ENCODE measurements at places on chromosomes 11 and 22.

DNA sequence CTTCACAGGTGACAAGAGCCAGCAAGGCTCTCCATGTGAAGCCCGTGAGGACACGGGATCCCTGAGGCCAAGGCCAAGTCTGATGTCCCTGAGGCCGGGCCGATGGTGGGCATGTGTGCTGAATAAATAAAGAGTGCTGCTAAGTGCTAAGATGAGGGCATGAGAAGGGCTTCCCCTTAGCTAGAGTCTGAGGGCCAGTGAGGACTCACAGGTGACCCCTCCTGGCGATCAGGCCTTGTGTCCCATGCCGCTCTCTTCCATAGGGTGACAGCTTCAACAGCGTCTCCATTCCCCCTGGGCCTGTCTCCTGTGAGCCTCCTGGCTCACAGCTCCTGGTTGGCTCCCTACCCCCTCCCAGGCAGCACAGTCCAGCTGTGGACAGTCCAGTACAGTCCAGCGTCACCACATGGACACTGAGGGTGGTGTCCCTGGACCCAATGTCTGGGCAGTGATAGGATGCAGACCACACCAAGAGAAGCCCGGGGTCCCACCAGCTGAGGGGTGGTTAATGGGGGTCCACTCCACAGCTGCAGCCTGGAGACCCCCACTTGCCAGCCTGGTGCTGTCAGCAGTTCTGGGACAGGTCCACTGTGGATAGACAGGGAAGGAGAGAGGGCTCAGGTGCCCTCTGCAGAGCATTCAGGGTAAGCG lies 1033.2 kb downstream of the TBC1D22A start:
- no peak for DNase-seq

DNA sequence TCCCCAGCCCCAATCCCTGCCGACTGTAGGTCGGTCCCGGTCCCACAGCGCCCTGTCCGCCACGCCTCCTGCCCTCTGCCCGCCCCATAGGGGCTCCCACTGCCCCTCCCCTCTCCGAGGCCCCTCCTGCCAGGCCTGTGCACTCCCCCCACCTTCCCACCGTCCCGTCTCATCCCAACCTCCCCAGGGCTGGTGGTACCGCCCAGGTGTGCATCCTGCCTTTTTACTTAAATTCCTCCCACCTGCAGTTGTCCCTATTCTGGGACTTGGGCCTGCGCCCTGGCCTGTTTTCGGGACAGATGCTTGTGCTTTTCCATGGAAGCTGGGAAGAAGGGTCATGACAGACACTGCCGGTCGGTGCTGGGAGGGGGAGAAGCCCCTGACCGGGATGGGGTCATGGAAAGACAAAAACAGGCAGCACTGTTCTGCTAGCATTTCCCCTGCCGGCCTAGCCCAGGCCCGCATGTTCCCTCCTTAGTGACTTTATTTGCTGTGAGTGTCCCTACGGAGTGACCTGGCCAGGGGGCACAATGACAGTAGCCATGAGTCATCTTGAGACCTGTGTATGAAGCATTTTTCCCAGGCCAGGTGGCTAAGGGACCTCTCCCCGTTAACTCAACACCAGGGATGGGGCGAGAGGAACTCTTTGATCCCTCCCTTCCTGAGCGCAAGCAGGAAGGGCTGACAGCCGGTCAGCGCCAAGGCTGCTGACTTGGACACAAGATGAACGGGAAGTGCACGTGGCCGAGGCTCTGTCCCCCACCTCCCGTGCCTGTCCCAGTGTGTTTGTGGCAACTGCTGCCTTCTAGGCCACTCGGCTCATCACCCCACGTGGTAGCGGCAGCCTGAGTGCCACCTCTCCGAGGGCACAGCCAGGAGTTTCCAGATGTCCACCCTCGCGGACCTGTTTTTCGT lies 7.1 kb downstream of the TBX1 start:
- DNase-seq: no peak

GRCh38 chr11:107619926-107620325 lies 29.0 kb downstream of the ELMOD1 start:
- no peak for DNase-seq

GRCh38 chr11:76415073-76415472 lies 29.7 kb upstream of the EMSY start:
- DNase-seq: no peak

DNA sequence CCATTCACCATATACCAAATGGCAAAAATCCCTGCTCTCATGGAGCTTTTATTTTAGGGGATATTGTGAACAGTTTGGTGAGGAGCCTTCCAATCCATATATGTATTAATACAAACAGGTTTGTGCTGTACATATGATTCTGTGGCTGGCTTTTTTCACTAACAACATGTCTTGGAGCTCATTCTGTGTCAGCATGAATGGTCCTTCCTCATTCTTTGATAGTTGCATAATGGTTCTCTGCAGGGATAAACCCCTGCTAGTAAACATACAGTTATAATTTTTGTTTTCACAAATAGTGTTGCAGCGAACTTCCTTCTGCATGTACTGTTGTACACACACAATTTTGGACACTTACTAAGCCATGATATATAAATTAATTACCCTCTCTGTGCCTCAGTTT lies 8.3 kb downstream of the PRR5L start:
- no peak for DNase-seq

DNA sequence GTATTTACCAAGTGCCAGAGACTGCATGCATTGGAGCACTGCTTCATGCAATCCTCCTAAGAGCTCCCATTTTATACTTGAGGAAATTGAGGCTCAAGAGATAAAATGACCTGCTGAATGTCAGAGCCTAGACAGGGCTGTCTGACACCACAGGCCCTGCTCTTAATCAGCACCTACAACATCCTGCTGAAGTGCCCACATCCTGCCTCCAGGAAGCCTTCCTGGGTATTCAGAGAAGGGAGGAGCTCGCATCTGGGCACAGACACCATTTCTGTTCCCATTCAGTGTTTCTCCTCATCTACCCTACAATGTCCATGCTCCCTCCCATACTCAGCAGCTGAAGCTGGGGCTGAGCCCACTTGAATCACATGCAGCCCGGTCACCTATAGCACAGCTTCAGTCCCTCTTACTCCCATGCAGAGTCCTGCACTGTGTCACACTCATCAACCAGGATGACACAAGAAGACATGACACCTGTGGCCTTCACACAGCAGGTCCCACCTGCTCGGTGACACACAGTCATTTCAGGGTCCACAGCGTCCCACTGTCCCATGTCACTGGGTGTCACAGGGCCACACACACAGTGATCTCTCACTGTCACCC lies 53.1 kb downstream of the PDE2A start:
- DNase-seq: no peak

GRCh38 chr22:41417622-41418390 lies 28.8 kb downstream of the TOB2 start:
- DNase-seq: no peak

GRCh38 chr11:35337136-35337913 lies 82.0 kb downstream of the SLC1A2 start:
- no peak for DNase-seq

DNA sequence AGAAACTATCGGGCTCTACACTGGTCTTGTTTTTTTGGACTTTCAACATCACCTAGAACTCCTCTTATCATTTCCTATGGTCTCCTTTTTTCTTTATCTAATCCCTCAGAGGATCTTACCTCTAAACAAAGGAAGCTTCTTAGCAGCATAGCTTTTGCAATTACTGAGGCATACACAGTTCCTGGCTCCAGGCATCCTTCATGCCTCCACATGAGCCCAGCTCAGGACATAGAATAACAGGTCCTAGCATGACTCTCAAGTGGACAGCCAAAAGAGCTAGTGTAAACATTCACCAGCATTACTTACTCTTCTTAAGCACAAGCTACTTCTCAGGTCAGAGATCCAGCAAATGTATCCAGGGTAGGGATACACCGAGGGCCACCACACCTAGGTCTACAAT lies 17.1 kb downstream of the CFAP300 start:
- no peak for DNase-seq

DNA sequence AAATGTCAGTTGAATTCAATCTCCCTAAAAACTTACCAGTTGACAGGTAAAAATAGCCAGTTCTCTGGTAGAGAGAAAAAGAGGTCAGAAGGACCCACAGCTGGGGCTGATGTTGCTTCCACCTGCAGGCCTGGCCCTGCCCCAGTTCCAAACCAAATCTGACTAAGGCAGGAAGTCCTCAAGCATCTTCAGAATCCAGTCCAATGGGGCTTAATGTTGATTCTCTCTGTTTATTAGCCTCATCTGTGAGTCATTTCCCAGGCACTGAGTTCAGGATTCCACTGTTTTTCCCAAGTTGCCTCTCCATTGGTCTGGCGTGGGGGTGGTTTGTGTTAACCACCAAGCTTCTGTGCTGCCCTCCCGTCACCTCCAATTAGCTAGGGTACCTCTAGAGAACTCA lies 601.8 kb downstream of the INSC start:
- DNase-seq: no peak

DNA sequence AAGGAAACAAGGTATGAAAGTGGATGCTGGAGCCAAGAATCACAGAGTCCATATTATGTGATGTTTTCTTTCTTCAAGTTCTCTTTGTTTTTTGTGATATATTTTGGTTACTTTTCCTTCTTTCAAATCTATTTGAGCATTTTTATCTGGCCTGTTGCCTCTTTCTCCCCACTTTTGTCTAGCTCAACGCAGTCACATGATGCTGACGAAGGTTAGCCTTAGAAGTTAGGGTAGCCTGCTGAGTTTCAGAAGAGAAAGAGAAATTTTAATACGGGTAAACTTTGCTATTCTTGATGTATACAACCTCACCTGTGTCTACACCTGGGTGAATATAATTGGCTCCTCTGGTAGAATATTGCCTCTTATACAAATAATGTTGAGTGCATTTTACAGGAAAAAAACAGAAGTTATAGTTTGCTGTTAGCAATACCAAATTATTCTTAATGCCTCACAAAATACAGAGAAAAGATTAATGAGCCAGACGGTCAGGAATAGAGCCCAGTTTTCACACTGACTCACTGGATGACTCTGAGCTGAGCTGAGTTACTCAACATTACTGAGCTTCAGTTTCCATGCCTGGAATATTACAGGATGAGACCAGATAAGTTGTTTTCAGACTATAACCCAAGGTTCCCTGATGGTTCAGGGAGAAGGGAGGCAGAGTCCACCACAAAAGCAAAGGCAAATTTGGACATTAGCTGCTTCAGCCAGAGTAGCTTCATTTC lies 161.6 kb upstream of the BDNF start:
- no peak for DNase-seq

- DNase-seq: no peak
Measured at GRCh38 chr11:115178705-115179104, 325.5 kb downstream of the CADM1 start.

- DNase-seq: no peak
Measured at GRCh38 chr11:45145379-45146071, 914 bp upstream of the PRDM11 start.

DNA sequence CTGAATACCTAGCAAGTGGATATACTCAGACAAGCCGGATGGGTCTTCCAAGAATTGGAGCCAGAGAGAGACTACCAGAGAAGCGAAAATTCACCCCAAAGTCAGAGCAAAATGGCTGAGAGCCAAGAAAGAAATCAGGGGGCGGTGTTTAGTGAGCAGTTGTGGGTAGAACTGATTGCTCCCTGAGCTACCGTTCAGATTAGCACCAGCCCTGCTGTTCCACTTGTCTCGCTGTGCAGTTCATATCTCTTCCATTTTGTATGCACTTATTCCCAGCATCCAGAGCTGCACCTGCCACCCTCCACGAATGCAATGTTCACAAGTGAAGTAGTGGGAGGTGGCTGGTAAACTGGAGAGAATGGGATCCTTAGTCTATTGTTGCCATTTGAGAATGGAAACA lies 25.5 kb downstream of the DRD2 start:
- no peak for DNase-seq

DNA sequence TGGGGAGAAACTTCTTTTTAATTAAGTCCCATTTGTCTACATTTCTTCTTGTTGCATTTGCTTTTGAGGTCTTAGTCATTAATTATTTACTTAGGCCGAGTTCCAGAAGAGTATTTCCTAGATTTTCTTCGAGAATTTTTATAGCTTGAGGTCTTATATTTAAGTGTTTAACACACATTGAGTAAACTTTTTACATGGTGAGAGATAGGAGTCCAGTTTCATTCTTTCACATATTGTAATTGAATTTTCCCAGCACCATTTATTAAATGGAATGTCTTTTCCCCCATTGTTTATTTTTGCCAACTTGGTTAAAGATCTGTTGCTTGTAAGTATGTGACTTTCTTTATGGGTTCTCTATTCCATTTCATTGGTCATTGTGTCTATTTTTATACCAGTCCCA lies 1344.0 kb upstream of the RAG2 start:
- DNase-seq: no peak

- DNase-seq: no peak
Measured at GRCh38 chr11:46330563-46331281, 16.5 kb upstream of the DGKZ start.

- no peak for DNase-seq
Measured at GRCh38 chr11:108669711-108670110, 4.8 kb downstream of the DDX10 start.

GRCh38 chr11:36478700-36479329 lies 31.3 kb downstream of the TRAF6 start:
- no peak for DNase-seq

GRCh38 chr22:43346521-43346929 lies 3.4 kb upstream of the SCUBE1 start:
- DNase-seq: peak; percentile 40

DNA sequence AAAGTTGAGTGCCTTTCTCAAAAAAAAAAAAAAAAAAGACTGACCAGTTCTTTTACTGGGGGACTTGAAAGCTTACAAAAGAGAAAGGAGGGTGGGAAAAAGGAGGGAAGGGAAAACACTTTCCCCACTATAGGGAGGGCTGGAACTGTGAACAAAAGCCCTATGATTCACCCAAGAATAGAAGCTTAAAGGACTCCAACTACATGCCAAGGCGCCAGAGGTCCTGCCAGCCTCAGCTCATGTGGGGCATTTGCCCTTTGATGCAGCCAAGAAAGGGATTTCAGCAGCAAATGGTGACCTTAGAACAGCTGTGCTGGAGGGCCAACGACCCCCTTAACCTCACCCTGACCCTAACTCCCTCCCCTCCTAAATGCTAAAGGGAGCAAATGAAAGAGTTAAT lies 160.0 kb downstream of the NTM start:
- DNase-seq: no peak

DNA sequence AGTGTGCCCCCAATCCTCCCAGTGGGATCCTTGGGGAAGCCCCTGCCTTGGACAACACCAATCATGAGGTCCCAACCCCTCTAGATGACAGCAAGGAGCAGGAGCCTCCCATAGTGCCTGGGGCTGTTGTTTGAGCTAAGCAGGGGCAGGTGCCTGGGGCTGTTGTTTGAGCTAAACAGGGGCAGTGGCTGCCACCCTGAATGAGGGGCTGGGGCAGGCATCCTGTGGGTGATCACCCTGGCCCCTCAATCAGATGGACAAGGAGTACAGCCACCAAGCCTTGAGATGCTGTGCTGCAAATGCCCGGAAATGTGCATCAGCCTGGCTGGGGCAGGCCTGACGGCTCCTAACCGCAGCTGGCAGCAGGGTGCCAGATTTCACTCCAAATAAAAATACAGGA lies 66.7 kb downstream of the MYEOV start:
- no peak for DNase-seq

DNA sequence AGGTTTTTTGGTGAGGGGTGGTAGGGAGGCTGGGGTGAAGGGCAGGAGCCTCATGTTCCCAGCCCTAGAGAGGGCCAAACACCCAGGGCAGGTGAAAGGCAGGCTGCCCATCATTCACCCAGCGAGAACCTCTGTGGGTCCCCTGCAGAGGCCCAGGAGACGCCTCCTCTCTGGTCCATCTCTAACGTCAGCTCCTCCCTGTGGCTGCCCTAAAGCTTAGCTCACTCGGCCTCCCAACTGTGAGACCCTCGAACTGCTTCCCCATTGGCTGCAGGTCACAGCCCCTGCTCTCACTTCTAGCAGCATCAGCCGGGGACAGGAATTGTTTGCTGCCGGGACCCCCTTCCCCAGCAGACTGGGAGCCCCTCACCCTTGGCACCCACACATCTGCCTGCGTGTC lies 615 bp upstream of the NFAM1 start:
- DNase-seq: no peak
